Inflammatory macrophage (primary cell): ENCODE measurements at places on chromosomes 13 and 19.

- no peak for DNase-seq
Measured at GRCh38 chr13:99418103-99418842, 83.0 kb upstream of the TM9SF2 start.

- no peak for DNase-seq
Measured at GRCh38 chr19:1665565-1666047, 13.2 kb upstream of the TCF3 start.

DNA sequence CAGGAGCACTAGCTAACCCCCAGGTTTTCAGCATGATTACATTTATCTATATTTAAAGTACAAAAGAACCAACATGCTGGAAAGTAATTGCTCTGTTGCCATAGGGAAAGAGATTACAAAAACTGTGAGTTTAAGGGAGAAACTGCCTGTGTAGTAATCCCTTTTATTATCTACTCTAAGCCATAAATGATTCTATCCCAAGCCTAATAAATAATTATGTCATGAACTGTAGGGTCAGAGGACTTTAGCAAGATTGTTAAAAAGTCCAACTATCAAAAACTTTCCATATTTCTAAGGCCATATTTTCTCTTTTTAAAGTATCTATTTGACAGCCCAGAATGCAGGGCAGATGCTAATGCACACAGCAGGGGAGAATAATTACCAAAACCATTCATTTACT lies 573.8 kb upstream of the MIR17HG start:
- DNase-seq = no peak

GRCh38 chr19:49896863-49897621 lies at the start of gene IL4I1:
Gene IL4I1 (minus strand): TSS chr19:49896887. CDS start chr19:49896160, 727 bp downstream.
- DNase-seq = peak; percentile 86

DNA sequence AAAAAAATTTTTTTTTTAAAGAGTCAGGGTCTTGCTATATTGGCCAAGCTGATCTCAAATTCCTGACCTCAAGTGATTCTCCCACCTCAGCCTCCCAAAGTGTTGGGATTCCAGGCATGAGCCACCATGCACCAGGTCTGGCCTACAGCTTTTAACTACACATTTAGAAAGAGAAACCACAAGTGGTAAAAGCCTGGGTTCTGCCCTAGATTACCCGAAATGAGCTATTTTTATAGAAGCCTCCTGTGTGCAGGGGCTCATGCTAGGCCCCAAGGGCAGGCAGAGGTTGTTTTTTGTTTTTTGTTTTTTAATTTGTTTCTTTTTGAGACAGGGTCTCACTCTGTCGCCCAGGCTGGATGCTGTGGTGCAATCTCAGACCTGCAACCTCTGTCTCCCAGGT lies 14.0 kb upstream of the MYADM start:
- DNase-seq = no peak

DNA sequence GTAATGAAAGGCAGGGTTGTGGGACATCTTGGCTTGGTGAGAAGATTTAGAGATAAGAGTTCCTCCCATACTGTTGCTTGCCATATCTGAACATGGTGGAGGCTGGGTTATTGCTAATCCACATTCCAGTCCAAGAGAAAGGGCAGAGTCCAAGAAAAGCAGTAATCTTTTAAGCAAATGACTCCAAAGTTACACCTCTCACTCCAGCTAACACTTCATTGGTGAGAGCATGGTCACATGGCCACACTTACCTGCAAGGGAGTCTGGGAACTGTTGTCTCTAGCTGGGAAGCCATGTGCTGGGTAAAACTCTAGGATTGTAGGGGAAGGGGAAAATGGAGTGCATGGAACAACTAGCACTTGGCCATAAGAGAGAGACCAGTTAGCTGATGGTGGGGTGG lies 5.6 kb downstream of the C19orf81 start:
- DNase-seq = no peak

- no peak for DNase-seq
Measured at GRCh38 chr13:89988206-89988605, 1359.3 kb upstream of the MIR17HG start.

GRCh38 chr19:30671622-30672051 lies 299.5 kb downstream of the ZNF536 start:
- no peak for DNase-seq

DNA sequence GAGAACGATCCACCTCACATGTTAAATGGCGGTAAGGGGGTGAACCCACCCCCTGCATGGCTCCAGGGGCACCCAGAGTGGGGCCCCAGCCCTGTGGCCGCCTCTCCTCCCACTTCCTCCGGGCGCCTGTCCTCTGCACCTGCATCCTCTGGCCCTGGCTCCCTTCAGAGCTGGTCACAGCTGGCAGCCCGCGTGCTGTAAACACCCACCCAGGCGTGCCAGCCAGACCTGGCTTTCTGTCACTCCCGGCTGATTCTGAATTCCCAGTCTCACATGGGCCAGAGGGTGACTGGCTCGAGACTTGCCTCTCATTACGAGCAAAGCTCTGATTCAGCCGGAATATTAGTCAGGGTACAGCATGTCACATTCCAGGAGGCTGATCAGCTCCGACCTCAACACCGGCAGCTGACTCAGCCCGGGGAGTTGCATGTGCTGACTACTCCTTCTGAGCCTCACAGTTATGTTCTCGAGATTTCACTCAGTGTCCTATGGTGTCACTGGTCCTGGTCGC lies 75.1 kb downstream of the GNG7 start:
- DNase-seq = peak; percentile 81

GRCh38 chr19:30049846-30050667 lies 108.0 kb downstream of the URI1 start:
- DNase-seq = no peak

DNA sequence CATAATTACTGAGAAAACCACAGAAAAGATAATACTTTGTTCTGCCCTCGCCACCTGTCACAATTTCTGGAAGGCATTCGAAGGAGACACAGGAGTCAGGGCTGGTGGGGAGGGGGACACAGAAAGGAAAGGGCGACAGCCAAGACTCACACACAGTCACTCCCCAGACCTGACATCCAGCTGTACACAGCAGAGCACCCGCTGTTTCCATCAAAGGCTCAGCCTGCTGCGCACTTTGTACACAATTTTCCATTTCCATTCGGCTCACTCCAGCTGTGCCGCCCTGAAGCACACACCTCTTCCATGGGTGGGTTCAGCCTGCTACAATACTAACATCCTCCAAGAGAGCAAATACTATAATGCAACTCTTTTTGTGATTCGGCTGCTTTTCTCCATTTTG lies 38.0 kb downstream of the STK24 start:
- no peak for DNase-seq

DNA sequence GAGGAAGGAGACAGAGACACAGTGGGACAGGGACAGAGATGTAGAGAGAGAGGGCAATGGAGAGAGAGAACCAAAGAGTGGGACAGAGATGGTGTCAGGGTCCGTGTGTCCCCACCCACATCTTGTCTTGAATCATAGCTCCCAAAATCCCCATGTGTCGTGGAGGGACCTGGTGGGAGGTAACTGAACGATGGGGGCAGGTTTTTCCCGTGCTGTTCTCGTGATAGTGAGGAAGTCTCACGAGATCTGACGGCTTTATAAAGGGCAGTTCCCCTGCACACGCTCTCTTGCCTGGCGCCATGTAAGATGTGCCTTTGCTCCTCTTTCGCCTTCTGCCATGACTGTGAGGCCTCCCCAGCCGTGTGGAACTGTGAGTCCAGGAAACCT lies 7.5 kb upstream of the PLA2G4C start:
- DNase-seq = peak; percentile 31

DNA sequence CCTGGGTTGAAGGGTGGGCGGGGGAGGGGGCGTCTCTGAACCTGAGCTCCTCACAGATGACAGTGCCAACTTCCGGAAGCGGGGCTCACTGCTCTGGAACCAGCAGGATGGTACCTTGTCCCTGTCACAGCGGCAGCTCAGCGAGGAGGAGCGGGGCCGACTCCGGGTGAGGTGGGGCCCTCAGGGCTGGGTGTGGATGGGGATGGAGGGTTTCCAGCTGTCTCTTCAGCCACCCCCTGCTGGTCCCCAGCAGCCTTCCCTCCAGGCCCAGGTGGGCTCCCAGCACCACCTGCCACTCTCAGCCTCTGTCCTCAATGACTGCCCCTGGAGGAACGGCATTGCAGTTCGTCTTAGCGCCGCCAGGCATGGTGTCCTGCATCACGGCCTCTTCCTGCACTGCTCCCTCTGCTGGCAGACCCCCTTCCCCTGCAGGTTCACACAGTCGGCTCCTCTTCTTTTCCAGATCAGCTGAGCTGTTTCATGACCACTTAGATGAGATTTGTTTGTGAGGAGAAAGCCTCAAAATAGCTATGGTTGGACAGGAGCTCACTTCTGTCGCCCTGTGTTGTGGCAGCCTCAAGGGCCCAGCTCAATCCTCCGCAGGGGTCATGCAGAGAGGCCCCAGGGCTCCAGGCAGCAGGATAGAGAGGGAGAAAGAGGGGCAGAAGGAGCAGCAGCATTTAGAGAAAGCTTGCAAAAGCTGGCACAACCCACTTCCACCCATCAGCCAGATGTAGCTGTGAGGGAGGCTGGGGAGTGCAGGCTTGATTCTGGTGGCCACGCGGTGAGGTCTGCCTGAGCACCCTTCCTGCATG lies 2.5 kb upstream of the GARIN5A start:
- no peak for DNase-seq

DNA sequence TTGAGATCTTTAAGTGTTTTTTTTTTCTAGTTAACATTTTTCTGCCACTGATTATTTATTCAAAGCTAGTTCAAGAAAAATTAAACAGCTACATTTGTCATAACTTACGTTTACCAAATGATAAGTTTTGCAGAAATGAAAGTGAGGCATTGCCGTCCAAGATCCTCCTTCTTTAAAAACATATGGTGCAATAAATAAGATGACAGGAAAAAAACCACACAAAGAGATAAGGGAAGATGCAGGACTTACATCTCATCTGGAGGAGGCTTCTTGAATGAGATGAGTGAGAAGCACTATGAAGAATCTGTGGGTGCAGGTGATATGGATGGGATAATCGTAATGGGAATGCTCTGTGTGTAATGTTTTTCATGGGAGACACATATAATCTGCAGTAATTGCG lies 12.4 kb downstream of the TNFSF13B start:
- peak; percentile 37 for DNase-seq

DNA sequence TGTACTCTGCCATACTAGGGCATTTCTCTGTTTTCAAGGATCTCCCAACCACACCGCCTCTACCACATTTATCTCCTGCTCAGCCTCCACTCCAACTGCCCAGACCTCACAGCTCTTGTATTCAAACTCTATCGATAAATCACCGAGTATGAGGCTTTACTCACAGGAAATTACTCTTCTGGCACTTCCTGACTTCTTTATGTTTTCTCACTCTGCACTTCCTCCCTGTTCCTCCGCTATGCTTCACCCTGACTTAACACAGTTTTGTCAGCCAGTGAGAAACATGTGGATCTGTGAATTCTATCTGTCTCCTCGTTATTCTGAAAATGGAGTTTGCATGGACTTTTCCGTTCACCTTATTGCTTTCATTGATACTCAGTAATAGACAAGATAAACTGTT lies 2.6 kb upstream of the CARD8 start:
- no peak for DNase-seq

GRCh38 chr13:32142115-32142514 lies 110.5 kb downstream of the FRY start:
- DNase-seq = no peak
